ENCODE measurements at places on chromosomes 12 and 14.
A peak's percentile ranks its signal among the peaks of the same experiment; 100 is the strongest.

- DNase-seq, result no peak
Measured at GRCh38 chr14:79278286-79278797, 933.0 kb downstream of the DIO2 start.

- peak; percentile 36 for DNase-seq
Measured at GRCh38 chr12:118064608-118065007, 3.6 kb upstream of the WSB2 start.

GRCh38 chr12:49068879-49069506 is 786 bp downstream of the RHEBL1 start:
- DNase-seq, result peak; percentile 34

DNA sequence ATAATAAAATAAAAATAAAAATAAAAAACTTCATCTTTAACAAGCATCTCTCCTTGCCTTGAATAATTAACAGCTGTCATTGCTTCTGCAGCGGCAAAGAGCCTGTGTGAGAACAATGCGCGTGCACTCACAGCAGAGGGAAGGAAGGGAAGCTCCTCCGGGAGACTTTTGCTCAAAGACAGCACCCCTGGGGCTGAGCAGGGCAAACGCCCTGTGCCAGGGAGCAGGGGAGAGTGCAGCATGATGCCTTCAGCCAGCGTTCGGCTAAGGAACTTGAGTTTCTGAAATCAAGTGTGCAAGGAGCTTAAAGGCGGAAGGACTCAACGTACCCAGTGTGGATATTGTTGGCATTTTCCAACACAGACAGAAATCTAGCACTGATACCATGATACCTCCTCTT is 120.5 kb downstream of the RIMBP2 start:
- no peak for DNase-seq

- peak; percentile 90 for DNase-seq
Measured at GRCh38 chr12:80509781-80510556, 65.9 kb downstream of the PTPRQ start.

- DNase-seq, result no peak
Measured at GRCh38 chr12:105492591-105493545, 162.4 kb downstream of the C12orf75 start.

DNA sequence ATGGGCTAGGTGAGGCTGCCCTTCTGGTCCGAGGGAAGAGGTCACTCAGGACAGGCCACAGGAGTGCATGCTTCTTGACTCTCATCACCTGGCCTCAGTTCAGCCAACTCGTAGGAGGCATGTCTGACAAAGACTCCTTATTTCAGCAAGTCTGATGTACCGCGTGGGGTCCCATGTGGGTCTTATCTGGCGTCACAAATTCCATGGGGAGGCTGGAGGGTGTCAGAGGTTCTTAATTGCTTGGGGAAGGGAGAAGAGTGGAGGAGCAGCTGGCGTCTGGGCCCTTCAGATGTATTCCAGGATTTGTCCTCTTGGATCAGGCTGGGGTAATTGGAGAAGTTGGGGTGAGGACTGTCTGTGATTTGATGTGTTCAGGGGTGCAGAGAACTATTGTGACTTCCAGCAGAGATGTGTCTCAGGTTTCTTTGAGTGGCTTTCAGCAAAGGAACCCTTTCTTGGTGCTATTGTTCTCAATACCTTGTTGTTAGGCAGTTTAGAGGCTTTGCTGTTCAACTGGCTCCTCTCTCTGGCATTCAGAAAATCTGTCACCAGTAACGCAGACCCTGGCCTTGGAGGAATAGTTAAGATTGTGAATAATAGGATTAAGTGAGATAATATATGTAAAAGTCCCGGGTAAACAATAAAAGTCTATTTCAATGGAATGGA is 60.1 kb downstream of the SUSD6 start:
- DNase-seq, result no peak

GRCh38 chr14:35534208-35534872 is 376 bp downstream of the INSM2 start:
- peak; percentile 45 for DNase-seq

DNA sequence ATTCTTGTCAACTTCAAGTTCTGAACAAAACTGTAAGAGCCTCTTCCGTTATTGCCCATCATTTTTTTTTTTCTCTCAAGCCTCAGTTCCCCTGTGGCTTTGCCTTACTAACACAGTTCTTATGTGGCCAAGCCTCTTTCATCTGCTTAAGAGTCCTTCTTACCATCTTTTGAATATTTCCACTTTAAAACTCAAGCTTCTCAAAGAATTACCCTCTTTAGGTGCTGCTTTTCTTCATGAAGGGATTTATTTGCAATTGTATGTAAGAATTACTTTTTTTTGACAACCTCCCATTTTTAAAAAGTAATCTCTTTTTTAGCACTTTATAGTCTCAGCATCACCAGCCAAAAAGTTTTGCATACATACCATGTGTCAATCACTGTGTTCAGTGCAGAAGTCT is 240.2 kb upstream of the RMST start:
- DNase-seq, result no peak

- DNase-seq, result no peak
Measured at GRCh38 chr12:87201598-87201997, 827.6 kb downstream of the C12orf50 start.

DNA sequence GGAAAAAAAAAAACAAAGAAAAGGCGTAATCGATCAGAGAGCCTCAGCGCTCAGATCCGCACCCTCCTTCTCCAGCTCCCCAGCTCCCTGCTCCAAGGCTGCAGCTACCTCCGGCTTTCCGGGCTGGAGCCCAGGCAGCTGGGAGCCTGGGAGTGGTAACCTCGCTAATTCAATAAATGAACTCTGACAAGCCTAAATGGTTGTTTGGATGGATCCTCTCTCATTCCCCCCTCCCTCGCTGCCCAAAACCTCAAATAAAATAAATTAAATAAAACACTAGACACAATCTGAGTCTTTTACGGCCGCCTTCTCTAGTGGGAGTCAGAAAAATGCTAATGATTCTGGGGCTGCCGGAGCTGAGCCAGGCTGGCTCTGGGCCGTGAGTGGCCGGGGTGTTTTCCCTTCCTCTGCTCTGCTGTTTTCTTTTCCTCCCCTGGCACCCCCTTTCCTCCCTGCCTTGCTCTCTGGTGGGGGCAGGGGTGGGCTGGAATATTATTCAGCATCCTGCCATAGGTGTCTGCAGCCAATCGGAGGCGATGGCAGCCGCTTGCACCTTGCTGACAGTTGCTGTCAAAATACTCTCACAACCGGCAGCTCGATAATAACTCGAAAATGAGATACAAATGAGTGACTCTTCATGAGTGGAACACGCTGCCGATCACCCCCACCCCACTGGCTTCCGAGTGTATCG is 76.1 kb downstream of the RBM19 start:
- no peak for DNase-seq

DNA sequence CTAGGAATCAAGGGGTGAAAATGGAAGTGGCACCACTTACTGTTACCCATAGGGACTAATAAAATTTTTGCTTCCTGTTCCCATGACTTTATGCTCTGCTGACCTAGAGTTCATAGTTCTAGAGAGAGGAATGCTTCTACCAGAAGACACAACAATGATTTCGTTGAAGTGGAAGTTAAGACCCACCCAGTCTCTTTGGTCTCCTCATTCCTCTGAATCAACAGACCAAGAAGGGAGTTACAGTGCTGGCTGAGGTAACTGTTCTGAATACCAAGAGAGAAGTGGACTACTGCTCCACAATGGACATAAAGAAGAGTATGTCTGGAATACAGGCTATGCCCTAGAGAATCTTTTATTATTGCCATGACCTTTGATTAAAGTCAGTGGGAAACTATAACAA is 23.5 kb upstream of the DYRK2 start:
- no peak for DNase-seq

DNA sequence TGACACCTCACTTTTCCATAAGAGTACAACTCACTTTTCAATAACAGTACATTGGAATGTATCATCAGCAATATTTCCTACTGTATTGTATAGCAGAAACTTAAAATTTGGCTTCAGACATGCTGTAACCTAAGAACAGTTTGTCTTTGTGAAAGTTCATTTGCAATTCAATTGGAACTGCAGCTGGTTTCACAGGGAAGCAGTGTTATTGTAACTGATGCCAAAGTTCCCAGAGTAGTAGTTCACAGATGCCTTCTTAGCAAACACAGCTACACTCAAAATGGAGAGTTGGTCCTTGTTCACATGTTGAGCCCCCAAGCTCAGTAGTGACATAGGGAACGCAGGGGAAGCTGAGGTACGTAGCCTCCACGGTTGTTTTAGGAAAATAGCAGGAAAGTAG is 23.3 kb downstream of the PPP1R36 start:
- no peak for DNase-seq

GRCh38 chr12:14768823-14769405 is 34.4 kb downstream of the WBP11 start:
- peak; percentile 24 for DNase-seq

DNA sequence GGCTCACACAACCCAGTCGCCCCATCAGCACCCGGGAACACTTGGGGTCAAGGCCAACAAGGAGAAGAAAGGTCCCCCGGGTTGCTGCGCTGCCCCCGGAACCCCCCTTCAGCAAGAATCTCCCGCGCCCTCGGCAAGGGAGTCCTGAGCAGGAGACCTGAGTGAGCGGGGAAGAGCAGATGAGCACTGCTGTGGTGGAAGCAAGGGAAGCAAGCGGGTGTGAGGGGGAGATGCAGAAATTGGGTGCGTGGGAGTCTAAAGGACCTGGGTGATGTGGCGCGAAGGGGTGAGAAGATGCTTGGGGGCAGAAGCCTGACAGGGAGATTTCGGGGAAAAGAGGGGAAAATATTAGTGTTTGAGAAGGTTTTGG is 105.5 kb upstream of the PRB2 start:
- DNase-seq, result no peak

- peak; percentile 48 for DNase-seq
Measured at GRCh38 chr12:111785651-111786050, 18.9 kb downstream of the ALDH2 start.

GRCh38 chr12:85279449-85280164 is 413 bp upstream of the ALX1 start:
- no peak for DNase-seq

GRCh38 chr12:64566831-64567517 is 43.3 kb upstream of the RASSF3 start:
- DNase-seq, result no peak

DNA sequence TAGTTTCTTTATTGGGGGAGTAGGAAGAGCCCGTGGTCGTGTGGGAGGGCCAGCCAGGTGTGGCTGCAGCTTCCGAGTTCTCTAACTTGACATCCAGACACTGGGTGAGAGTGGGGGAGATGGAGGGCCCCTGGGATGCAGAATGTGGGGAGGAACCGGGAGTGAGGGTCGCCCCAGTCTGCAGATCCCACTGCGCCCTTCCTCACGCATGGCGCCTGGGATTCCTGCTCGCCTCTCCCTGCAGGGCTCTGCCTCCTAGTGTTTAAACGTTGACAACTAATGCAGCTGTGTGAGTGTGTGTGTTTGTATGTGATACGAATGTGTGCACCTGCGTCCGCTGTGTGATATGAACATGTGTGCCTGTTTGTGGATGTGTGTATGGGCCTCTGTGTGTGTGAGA is 34.6 kb downstream of the FZD10 start:
- DNase-seq, result no peak

DNA sequence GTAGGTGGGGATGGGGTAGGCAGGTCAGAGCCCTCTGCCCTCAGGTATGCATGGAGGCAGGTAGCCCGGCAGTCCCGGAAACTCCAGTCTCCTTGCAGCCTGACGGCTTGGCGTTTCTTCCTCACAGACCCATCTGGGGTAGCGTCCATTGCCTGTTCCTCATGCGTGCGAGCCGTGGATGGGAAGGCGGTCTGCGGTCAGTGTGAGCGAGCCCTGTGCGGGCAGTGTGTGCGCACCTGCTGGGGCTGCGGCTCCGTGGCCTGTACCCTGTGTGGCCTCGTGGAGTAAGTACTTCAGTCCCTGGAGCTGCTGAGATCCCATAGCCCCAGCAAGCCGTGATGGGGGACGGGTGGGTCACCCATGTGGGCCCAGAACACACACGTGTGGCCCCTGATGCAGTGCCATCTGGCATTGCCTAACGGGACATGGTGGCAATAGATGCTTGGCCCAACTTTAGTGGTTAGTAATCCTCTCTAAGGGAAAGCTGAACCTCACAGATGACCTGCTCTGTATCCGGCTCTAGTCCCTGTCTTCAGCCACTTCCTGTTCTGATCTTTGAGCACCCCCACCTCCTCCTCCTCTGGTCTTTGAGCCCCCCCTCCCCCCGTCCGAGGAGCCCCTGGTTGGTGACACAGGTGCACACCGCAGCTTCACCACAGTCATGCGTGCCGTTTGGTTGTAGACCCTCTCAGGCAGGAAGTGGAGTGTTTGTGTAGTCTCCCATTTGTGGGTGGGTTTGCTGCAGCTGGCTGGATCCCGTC is 3.7 kb downstream of the SIVA1 start:
- no peak for DNase-seq

GRCh38 chr12:27462851-27463250 is 16.3 kb downstream of the SMCO2 start:
- no peak for DNase-seq

DNA sequence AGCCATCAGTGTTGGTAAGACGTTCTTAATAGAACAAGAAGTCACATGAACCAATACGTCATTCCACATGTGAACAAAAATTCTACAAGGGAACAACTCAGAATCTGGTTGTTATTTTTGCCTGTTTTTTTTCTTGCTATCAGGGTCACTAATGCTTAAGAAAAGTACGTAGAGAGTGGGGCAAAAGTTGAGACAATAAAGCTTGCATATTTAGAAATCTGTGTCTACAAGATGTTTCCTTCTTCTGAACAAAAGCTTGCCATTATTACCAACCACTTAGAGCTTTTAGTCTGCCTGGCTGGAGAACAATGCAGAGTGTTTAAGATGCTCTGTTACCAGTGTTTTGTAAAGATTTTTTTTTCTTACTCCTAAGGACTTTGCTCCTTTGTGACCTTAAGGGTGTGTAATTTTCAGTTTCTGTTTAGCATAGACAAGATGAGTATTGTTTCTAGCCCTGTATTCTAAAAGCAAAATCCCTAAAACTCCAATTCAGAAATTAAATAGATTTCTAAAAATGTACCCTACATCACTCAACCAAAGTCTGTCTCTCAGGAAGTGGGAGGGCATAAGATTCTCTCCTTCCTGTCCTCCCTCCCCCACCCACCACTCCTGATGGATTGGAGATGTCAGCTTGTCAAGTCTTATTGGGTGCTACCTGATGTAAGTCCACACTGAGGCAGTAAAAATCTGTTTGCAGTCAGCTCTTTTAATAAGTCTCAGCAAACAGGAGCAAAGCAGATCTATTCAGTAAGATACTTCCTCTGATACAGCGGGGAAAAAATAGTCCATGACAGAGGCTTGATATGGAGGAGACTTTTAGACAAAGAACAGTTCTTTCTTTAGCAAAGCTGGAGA is 267.6 kb downstream of the GRIN2B start:
- DNase-seq, result no peak

- no peak for DNase-seq
Measured at GRCh38 chr14:34676516-34677211, 37.7 kb downstream of the CFL2 start.

DNA sequence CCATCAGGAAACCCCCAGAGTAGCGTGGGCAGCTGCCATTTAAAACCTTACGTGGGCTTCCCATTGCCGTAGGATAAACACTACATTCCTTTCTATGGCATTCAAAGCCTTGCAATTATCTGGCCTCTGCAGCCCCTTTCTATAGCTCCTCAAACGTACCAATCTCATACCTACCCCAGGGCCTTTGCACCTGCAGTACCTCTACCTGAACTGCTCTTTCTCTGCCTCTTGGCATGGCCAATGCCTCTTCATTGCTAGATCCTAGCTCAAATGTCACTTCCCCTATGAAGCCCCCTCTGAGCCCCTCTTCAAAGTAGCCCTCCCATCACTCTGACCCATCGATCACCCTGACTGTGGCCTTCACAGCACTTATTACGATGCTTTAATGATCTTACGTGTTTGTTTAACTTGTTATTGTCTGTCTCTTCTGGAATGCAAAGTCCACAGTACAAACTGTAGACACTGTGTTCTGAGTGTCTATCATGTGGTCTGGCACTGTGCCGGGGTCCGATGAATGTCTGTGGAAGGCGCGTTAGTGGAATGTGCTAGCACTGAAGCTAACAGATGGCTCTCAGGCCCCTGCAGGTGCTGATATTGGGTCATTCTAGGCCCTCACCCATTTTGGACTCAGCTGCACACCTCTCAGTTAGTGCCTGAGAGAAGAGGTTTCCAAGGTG is 157.3 kb upstream of the NOS1 start:
- DNase-seq, result no peak

All from ELR (cell line).